ENCODE measurements at places on chromosomes 3 and 15. TPM values are rescaled to one million over a fixed set of nuclear protein-coding genes. Genes with fewer than 3 reads are reported as not detected.
A peak's percentile ranks its signal among the peaks of the same experiment; 100 is the strongest.

PAK2 gene
- total RNA-seq = 185 TPM

- no peak overlapping the region for H3K4me3 ChIP-seq
- no peaks in the 10 kb centered on the region for H3K27me3 ChIP-seq
- no peaks in the 10 kb centered on the region for H3K36me3 ChIP-seq
- H3K27ac ChIP-seq = peak overlapping the region; percentile 63
- H3K4me1 ChIP-seq = peaks cover 13% of the 10 kb centered on the region
Measured at GRCh38 chr15:31397851-31398661, 71.4 kb downstream of the KLF13 start.

DNA sequence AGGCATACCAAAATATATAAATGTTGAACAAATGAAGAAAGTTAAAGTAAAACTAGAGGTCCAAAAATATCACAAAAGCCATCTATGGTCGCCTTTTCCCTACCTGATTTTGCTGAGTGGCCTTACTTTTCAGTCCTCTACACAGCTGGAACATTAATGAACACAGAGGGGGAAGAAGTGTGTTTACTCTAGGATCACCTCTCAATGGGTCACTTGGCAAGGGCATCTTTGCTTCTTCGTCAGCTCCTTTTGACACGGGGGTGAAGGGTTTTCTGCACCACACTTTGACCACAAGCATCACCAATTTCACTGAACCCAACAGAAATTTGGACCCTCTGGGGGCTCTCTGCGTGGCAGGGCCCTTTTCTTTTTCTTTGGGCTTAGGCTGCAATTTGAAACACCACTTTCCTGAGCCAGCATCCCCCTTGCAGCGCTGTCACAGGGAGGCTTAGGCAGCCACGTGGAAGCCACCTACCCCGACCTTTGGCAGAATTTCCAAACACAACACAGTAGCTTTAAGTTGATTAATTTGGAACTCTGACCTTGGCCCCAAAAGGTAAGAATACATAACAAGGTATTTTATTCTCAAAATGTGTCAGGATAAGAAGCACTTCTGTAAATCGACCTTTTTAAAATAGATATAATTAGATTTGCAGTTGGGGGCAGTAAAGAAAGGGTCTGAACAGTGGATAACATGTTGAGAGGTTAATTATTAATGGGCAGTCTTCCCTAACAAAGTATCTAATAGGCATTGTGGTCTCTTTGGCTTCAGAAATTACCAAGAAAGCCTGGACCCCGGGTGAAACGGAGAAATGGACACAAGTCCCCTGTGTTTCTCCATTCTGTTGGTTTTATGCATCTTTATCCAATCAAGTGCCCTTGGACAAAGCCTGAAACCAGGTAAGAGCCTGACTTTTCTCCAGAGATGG, at the start of gene LIPC:
Gene LIPC (plus strand): TSS at position 771 of the 929 bp plus-strand sequence. CDS start 42 bp downstream, at position 813.
- H3K27me3 ChIP-seq = no peaks in the 10 kb centered on the region
- no peak for DNase-seq
- H3K27ac ChIP-seq = no peak within 1 kb of the TSS
- no peak within 1 kb of the TSS for H3K4me3 ChIP-seq

GRCh38 chr15:57223887-57224286, 152.4 kb upstream of the CGNL1 start:
- no peaks in the 10 kb centered on the region for H3K4me1 ChIP-seq
- no peaks in the 10 kb centered on the region for H3K27me3 ChIP-seq
- DNase-seq = no peak
- no peaks in the 10 kb centered on the region for H3K36me3 ChIP-seq
- H3K4me3 ChIP-seq = no peak overlapping the region

- peaks cover 56% of the 10 kb centered on the region for H3K4me1 ChIP-seq
- H3K27me3 ChIP-seq = no peaks in the 10 kb centered on the region
- H3K4me3 ChIP-seq = peak within 1 kb of the TSS; percentile 88
- peaks cover 21% of the 10 kb centered on the region for H3K36me3 ChIP-seq
- DNase-seq = no peak
Measured at GRCh38 chr15:60397772-60398445, at the start of gene ANXA2. Gene ANXA2 (minus strand): TSS chr15:60397986. CDS start chr15:60386075, 11,911 bp downstream.

Measured in Panc1 (cell line).